ENCODE measurements at places on chromosomes 3 and 15. TPM values are rescaled to one million over a fixed set of nuclear protein-coding genes. Genes with fewer than 3 reads are reported as not detected.

STRIT1 gene
- total RNA-seq = not detected

BFSP2 gene
- total RNA-seq = not detected

LOXL1 gene
- total RNA-seq = 0.55 TPM

TMEM212 gene
- not detected for total RNA-seq

MINDY4B gene
- total RNA-seq = not detected

CELF6 gene
- total RNA-seq = not detected

LRRC34 gene
- 3.9 TPM for total RNA-seq

All from activated naive CD4-positive, alpha-beta T cell treated with anti-CD3 and anti-CD28 coated beads for 36 hours (primary cell).